ENCODE measurements at places on chromosomes 16 and 17.
A peak's percentile ranks its signal among the peaks of the same experiment; 100 is the strongest.

GRCh38 chr17:30586818-30587595 lies 109.8 kb downstream of the GOSR1 start:
- DNase-seq = no peak

- DNase-seq = no peak
Observed at GRCh38 chr17:56313201-56313600, 159.9 kb downstream of the ANKFN1 start.

- peak; percentile 71 for DNase-seq
Observed at GRCh38 chr17:68399638-68400403, 57.5 kb downstream of the WIPI1 start.

- DNase-seq = no peak
Observed at GRCh38 chr16:85018529-85019236, 7.3 kb upstream of the ZDHHC7 start.

GRCh38 chr17:70119983-70120382 lies 45.0 kb downstream of the KCNJ16 start:
- DNase-seq = no peak

DNA sequence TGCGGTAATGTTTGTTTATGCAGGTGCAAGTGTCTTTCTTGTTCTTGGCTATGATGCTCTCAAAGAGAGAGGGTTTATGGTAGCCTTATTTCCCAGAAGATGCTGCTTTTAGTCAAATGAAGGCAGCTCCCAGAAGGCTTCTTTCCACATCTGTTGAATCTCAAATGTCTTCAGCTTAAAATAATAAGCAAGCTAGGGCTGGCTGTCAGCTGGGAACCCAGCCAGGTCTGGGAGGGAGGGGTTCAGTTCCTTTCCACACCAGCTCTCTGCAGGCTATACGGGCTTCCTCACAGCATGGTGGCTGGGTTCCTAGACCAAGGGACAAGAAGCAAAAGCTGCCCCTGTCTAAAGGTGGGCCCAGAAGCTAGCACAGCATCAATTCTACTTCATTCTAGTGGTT lies 47.4 kb upstream of the ATF7IP2 start:
- no peak for DNase-seq

DNA sequence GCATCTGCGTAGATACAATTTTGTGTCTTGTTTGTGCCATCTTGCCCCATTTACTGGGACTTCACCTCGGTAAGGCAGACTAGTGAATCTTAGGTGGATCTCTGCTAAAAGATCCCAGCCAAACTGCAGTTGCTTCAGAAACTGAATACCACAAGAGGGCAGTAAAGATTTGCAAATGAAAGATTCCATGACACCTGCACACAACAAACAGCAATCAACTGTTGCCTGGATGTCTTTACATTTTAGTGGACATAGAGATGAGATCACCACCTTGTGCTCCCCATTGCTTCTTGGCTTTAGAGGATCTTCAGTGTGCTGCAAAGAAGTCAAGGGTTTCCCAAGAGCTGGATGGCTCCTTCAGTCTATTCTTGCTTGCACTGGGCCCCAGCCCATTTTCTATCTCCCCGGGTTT lies 119.2 kb upstream of the CACNG5 start:
- peak; percentile 81 for DNase-seq

DNA sequence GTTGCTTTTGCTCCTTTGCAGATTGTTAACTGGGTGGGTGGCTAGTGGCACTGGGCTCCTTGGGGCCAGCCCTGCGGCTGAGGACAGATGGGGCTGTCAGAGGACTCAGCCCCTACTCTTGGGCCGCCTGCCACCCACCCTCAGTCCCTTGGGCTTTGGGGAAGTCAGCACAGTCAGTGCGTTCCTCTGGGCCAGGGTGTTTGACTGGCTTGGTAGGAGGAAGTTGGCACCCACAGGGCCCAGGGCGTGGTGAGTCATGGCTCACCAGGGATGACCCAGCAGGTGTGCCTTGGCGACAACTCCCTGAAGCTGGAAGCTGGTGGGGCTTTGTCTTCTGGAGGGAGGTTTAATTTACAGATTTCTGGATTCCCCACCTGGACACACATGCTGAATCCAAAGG lies 32.4 kb downstream of the HAPSTR1 start:
- DNase-seq = no peak

- DNase-seq = peak; percentile 60
Observed at GRCh38 chr17:72034000-72034399, 86.8 kb upstream of the SOX9 start.

DNA sequence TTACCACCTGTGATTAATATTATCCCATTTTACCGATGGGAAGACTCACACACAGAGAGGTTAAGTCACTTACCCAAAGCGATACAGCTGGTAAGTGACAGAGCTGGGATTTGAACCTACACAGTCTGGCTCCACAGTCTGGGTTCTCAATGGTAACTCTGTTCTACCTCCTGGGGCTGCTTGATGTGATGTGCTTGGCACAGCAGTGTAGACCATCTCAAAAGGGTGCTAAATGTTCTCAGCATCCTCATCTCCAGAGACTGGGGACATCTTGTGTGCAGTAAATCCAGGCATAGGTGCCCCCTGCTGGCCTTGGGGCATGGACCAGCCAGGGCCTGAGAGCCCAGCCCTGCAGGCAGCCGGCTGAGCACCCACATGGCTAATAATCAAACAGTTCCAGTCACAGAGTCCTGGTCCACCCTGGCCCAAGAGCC lies 15.4 kb upstream of the KATNB1 start:
- peak; percentile 18 for DNase-seq
